ENCODE measurements at places on chromosomes 1 and 21.

- no peak for DNase-seq
Observed at GRCh38 chr21:20735257-20735656, 263.0 kb upstream of the NCAM2 start.

- no peak for DNase-seq
Observed at GRCh38 chr1:172777767-172778166, 118.9 kb downstream of the FASLG start.

DNA sequence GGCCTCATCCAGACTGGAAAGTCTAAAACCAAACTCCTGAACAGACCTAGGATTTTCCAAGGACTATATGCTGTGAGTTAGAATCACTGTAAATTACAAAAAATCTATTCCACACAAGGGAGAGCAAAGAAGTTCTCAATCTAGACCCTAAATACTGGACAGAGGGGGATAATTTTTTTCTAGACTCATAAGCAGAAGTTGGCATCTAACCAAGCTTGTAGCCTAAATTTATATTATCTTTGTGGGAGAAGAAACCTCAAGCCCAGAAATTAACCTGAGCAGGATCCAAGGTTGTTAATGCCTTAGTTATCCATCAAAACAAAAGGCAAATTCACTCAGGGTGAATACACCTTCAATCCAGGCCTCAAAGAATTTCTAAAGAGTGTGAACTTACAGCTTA lies 290.2 kb downstream of the SMYD3 start:
- DNase-seq, result no peak

GRCh38 chr1:52621950-52622349 lies 11.0 kb upstream of the SHISAL2A start:
- no peak for DNase-seq

DNA sequence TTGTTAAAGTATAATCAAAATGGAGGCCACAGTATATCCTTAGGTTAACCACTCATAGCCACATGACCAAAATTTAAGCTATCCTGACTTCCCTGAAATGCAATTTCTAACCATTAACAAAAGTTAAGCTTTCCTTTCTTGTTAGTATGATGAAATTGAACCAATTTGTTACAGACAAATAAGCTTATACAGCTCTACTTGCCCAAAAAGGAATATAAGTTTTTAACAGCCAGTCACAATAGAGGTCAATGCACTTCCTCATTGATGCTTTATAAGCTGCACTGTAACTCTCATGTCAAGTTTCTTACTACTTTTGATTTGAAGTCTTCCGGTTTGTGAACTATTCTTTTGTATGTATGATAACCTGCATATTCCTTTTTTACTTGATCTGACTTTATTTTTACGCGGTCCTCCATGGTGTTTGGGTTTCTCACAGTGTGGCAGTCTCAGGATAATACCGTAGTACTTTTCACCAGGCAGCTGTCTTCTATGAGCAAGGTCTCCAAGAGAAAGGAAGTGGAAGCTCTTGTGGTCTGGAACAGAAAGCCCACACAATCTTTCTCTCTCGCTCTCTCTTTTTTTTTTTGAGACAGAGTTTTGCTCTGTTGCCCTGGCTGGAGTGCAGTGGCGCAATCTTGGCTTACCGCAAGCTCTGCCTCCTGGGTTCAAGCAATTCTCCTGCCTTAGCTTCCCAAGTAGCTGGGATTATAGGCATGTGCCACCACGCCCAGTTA lies 331.6 kb downstream of the SRGAP2C start:
- no peak for DNase-seq

DNA sequence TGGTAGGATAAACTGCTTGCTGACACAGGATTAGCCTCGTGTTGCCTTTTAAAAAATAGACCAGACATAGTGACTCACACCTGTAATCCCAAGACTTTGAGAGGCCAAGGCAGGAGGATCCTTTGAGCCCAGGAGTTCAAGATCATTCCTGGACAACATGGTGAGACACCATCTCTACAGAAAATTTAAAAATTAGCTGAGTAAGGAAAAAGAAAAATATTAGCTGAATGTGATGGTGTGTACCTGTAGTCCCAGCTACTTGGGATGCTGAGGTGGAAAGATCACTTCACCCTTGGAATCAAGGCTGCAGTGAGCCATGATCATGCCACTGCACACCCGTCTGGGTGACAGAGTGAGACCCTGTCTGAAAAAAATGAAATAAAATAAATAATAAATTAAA lies 82.0 kb downstream of the ETS2 start:
- no peak for DNase-seq

DNA sequence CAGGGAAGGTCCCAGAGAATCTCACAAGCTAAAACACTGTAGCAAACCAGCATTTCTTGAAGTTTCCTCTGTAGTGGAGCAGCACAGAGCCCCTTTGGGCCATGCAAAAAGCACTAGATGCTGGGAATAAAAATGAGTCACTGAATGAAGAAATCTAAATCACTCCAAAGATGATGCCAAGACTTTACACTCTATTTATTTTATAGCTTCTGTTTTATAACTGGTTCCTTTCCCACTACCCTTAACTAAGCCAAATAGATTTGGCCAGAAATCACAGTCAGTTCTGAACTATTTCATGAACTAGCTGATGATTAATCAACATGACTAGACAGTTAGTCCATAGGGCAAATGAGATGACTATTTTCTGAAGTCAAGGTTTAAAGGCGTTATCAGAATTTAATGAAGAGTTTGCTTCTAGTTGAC lies 89.5 kb downstream of the SCMH1 start:
- peak; percentile 61 for DNase-seq

DNA sequence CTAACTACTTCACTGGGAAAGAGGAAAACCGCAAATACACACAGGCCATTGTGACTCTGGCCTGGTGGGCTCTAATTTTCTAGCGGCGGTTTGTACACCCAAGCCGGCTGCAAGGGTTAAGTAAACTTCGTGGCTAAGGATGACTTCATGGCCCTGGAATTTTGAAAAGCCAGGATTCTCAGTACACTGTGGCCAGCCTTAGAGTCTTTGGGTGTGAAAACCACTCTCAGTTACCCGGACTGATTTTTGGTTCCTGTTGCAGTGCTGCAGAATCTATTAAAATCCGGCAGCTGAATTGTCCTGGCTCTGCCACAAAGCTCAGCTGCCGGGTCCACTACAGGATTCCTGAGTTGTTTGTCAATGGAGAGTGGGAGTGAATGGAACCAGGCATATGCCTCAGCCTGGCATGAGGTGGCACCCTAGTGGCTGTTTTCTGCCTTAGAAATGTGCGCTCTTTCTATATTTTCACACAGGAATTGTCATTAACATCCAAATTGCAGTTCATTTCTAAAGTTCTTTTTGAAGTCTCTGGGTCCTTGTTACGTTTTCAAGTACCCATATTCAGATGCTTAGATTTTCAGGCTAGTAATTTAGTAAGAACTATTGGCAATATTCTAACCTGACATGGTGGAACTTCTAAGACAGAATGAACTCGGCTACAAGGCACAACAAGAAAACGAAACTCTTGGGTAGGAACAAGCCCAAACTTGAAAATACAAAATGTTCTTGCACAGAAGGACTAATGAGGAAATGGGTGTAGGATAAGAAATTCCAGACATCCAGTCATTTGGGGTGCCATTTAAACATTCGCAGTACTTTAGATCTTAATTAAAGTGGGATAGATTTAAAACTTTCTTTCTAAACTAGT lies 255.9 kb downstream of the NFIA start:
- peak; percentile 76 for DNase-seq

DNA sequence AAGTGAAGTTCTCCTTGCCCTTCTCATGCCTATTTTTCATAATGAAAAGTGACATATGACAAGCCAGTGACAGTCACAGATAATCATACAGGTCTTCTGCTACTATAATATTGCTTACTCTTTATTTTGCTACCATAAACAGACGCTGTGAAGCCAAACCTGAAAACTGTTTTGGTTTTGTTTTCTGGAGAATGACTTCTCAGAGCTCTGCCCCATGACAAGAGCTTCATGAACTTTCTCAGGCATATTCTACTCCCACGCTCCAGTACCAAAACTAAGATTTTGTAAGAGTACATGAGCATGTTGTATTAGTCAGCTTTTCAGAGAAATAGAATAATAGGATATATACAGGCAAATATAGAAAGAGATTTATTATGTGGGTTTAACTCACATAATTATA lies 64.3 kb upstream of the VTCN1 start:
- no peak for DNase-seq

GRCh38 chr1:209879539-209879938 lies 51.8 kb downstream of the UTP25 start:
- no peak for DNase-seq

DNA sequence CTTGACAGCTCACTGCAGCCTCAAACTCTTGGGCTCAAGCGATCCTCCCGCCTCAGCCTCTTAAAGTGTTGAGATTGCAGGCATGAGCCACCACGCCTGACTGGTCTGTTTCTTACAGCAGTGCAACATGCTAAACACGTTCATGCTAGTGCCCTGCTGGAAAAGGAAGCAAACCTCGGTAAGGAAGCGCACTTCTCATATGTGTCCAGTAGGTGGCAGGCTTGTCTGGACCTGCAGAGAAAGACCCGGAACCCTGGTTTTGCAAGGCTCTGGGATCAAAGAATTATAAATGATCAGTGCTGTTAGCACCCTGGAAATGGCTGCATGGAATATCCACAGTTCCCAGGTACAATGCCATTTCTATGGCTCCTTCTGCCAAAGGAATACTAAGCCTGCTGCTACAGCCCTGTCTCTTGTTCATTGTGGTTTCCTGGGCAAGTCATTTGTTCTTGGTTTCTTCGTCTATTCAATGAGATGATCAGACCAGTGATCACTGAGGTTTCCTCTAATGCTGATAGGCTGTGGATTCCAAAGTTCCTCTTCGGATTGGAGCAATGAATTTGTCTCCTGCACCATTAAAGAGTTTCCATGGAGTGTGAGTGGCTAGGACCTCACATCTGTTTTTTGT lies 15.9 kb downstream of the RNU5D-1 start:
- DNase-seq, result peak; percentile 82

GRCh38 chr1:156667610-156667967 lies 9.6 kb downstream of the NES start:
- no peak for DNase-seq

DNA sequence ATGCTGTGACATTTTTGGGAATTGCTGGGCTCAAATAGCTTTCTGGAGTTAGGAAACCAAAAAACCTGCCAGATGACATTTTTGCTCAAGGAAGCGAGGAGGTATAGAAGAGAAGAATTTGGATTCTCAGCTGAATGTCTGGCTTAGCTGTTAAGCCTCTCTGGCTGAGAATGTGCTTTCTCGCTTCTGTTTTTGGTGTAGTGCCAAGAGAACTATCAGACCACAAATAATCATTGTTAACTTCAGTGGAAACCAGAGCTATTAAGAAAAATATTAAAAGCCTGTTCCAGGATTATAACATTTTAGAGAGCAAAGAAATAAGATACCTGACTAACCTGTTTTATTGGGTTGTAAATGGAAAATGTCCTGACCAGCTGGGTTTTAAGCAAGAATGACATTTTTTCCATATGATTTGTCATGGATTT lies 39.5 kb upstream of the DIPK1A start:
- DNase-seq, result no peak

DNA sequence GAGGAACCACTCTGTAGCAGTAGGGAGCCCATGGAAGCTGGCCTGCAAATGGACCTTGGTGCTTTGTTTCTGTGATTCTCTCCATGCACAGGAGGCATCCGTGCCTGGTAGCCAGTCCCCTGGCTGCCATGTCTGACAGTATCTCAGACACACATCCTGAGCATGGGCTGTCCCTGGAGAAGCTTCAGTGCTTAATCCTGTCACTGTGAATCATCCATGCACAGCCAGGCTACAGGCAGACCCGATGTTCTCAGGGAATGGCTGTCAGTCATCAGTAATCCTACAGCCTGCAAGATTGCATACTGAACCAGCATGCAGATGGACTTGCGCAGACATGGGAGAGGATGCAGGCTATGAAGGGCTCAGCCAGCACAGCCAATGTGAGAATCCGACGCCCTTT lies 606.3 kb upstream of the PLXNA2 start:
- no peak for DNase-seq

DNA sequence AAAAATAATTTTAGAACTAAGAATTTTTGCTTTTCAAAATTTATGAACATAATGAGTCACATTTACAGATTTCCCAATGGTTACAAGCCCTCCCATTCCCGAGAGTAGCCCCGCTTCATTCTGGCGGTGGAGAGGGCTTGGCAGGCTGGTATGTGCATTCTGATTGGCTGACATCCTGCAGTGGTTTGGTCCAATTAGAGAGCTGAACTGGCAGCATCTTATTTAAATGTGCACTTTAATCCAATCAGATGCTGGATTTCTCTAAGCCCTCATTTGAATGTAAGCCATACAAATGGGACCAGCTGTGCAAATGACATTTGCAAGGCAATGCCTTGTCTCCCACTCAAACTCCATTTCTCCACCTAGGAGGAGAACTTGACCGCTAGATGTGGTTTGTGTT lies 18.0 kb upstream of the TRIM17 start:
- peak; percentile 43 for DNase-seq

DNA sequence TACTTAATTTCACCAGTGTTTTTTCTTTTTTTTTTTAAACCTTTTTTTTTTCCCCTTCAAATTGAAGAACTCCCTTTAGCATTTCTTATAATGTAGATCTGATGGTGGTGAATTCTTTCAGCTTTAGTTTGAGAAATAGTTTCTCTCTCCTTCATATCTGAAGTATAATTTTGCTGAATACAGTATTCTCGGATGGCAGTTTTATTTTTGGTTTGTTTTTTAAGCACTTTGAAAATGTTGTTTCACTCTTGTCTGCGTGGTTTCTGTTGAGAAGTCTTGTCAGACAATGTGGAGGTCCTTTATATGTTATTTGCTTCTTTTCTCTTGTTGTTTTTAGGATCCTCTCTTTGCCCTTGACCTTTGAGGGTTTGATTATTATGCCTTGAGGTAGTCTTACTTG lies 135.1 kb downstream of the RPS6KC1 start:
- no peak for DNase-seq

GRCh38 chr1:6582370-6582769 lies 2.6 kb downstream of the ZBTB48 start:
- DNase-seq, result no peak

GRCh38 chr21:41980561-41980960 lies 26.7 kb upstream of the C2CD2 start:
- no peak for DNase-seq

GRCh38 chr1:7378346-7379130 lies 392.6 kb upstream of the VAMP3 start:
- no peak for DNase-seq

- DNase-seq, result no peak
Observed at GRCh38 chr21:35102488-35103371, 53.6 kb upstream of the RUNX1 start.

GRCh38 chr21:16569679-16570078 lies 839.9 kb downstream of the USP25 start:
- no peak for DNase-seq

- no peak for DNase-seq
Observed at GRCh38 chr1:3460672-3461131, 6.2 kb downstream of the ARHGEF16 start.

- no peak for DNase-seq
Observed at GRCh38 chr1:71087713-71088112, 6.9 kb upstream of the ZRANB2 start.

- peak; percentile 26 for DNase-seq
Observed at GRCh38 chr21:40166291-40166843, 299.1 kb downstream of the PCP4 start.
